ENCODE measurements at places on chromosomes 4 and X. TPM values are rescaled to one million over a fixed set of nuclear protein-coding genes. Genes with fewer than 3 reads are reported as not detected.
A peak's percentile ranks its signal among the peaks of the same experiment; 100 is the strongest.

TREX2 gene
- total RNA-seq: 1.2 TPM

GRCh38 chr4:139301113-139301820 lies at the start of gene NAA15:
TSS of gene NAA15 (plus strand) at chr4:139301505. CDS start at chr4:139301778, 273 bp downstream.
- H3K27me3 ChIP-seq: no peaks in the 10 kb centered on the region
- H3K4me3 ChIP-seq: peak within 1 kb of the TSS; percentile 100
- peaks cover 56% of the 10 kb centered on the region for H3K4me1 ChIP-seq
- peak within 1 kb of the TSS; percentile 98 for H3K27ac ChIP-seq

PPP2R2C gene
- total RNA-seq: not detected

- no peaks in the 10 kb centered on the region for H3K27me3 ChIP-seq
- peak; percentile 33 for DNase-seq
- peaks cover 34% of the 10 kb centered on the region for H3K4me1 ChIP-seq
- peaks cover 4% of the 10 kb centered on the region for H3K36me3 ChIP-seq
- peak overlapping the region; percentile 91 for H3K27ac ChIP-seq
Observed at GRCh38 chr4:83285055-83285407, 433 bp upstream of the COQ2 start.

PCSK1N gene
- 1.9 TPM for total RNA-seq

GRCh38 chr4:78057135-78057599 lies at the start of gene FRAS1:
TSS of gene FRAS1 (plus strand) at chr4:78057323. CDS start at chr4:78058010, 687 bp downstream.
- peaks cover 47% of the 10 kb centered on the region for H3K27me3 ChIP-seq
- no peak within 1 kb of the TSS for H3K27ac ChIP-seq
- H3K4me1 ChIP-seq: peaks cover 21% of the 10 kb centered on the region
- DNase-seq: peak; percentile 13
- no peaks in the 10 kb centered on the region for H3K36me3 ChIP-seq

- no peak overlapping the region for H3K27ac ChIP-seq
- H3K27me3 ChIP-seq: peaks cover 3% of the 10 kb centered on the region
- no peak for DNase-seq
Observed at GRCh38 chr4:119825696-119826095, 197.1 kb upstream of the PDE5A start.

- H3K27ac ChIP-seq: no peak overlapping the region
- no peaks in the 10 kb centered on the region for H3K36me3 ChIP-seq
- no peaks in the 10 kb centered on the region for H3K4me1 ChIP-seq
Observed at GRCh38 chrX:122868631-122869030, 315.4 kb upstream of the GRIA3 start.

TCEAL5 gene
- 0.32 TPM for total RNA-seq

DNA sequence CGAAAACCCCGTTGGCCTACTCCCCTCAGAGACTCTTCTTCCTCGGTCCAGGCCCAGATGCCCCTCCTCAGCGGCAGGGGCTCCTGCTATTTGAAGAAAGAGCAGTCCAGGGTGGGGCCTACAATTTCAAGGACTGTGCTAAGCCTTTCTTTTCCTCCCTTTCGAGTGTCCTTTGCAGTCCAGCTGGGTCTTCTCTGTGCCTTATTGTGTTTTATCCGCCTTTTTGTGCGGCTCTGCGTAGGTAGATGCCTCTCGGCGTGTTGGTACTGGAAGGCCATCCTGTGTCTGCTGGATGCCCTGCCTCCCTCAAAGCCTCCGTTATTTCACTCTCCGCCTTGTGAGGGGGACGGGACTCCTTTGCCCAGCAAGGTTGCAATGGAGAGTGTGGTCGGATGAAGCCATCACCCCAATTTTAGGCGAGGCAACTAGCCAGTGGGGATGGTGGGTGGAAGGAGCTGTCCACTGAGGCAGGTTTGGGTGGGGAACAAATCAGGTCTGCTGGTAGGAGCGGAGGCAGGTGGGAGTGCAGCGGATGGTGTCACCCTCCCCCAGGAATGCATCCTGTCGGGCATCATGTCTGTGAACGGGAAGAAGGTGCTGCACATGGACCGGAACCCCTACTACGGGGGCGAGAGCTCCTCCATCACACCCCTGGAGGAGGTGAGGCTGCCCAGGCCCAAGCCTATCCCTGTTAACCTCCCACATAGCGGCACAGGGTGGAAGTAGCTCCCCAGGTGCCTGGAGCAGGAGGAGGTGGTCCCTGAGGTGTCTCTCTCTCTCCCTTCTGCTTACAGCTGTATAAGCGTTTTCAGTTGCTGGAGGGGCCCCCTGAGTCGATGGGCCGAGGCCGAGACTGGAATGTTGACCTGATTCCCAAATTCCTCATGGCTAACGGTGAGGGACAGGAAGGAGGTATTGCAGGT lies 1.3 kb downstream of the GDI1 start:
- DNase-seq: no peak
- H3K4me1 ChIP-seq: peaks cover 22% of the 10 kb centered on the region
- H3K4me3 ChIP-seq: peak overlapping the region; percentile 84
- H3K27ac ChIP-seq: peak overlapping the region; percentile 66
- no peaks in the 10 kb centered on the region for H3K27me3 ChIP-seq

DNA sequence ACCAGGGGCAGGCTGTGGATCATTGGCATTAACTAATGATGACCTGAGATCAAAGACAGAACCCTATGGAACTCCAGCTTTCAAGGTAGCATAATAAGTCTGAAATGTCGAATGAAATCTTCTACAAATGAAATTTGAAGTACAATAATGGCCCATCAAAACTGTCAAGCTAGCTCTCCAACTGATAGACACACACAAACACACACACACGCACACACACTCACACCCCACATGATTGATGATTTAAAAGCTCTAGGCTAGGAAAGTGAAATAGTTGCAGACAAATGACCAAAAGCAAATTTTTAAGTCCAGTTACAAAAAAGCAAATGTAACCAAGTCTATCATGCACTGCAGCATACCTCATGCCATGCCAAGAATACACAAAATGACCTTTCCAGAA lies 655.7 kb downstream of the C4orf33 start:
- no peak for DNase-seq
- H3K27ac ChIP-seq: no peak overlapping the region
- no peaks in the 10 kb centered on the region for H3K4me1 ChIP-seq
- no peak overlapping the region for H3K4me3 ChIP-seq
- no peaks in the 10 kb centered on the region for H3K36me3 ChIP-seq
- no peaks in the 10 kb centered on the region for H3K27me3 ChIP-seq

GRCh38 chr4:41857226-41857641 lies 78.0 kb upstream of the TMEM33 start:
- no peak overlapping the region for H3K27ac ChIP-seq
- no peaks in the 10 kb centered on the region for H3K36me3 ChIP-seq
- no peaks in the 10 kb centered on the region for H3K4me1 ChIP-seq
- peaks cover 14% of the 10 kb centered on the region for H3K27me3 ChIP-seq
- no peak for DNase-seq
- no peak overlapping the region for H3K4me3 ChIP-seq

- peaks cover 4% of the 10 kb centered on the region for H3K27me3 ChIP-seq
- no peaks in the 10 kb centered on the region for H3K4me1 ChIP-seq
- no peaks in the 10 kb centered on the region for H3K36me3 ChIP-seq
- no peak for DNase-seq
- H3K4me3 ChIP-seq: no peak overlapping the region
- H3K27ac ChIP-seq: no peak overlapping the region
Observed at GRCh38 chrX:151988706-151989299, 14.3 kb upstream of the GABRE start.

ADH7 gene
- not detected for total RNA-seq

FANCB gene
- 16.5 TPM for total RNA-seq

RPL39 gene
- 3,109 TPM for total RNA-seq

DNA sequence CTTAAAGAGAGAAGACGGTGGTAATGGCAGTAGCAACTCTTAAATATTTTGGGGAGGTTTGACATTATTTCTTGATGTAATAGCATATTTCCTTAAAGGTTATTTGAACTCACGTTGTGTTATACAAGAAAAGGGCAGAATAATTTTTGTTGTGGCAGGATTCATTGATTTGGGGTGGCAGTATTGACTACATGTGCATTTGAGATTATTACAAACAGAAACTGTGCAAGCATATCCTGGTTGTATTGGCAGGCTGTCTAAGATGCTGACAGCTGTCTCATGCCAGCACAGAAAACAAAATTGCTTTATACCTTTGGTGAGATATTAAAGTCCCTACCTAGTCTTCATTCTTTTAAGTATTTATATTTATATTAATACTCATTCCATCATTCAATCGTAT lies 300.7 kb upstream of the MAGEC2 start:
- no peaks in the 10 kb centered on the region for H3K4me1 ChIP-seq
- H3K36me3 ChIP-seq: no peaks in the 10 kb centered on the region
- H3K4me3 ChIP-seq: no peak overlapping the region

GRCh38 chr4:51942108-51942832 lies 77.9 kb downstream of the LRRC66 start:
- no peaks in the 10 kb centered on the region for H3K4me1 ChIP-seq
- H3K27ac ChIP-seq: no peak overlapping the region
- H3K36me3 ChIP-seq: no peaks in the 10 kb centered on the region
- DNase-seq: no peak
- H3K27me3 ChIP-seq: peaks cover 7% of the 10 kb centered on the region

GRCh38 chrX:21725496-21725895 lies 32.4 kb downstream of the SMPX start:
- H3K36me3 ChIP-seq: no peaks in the 10 kb centered on the region
- no peak overlapping the region for H3K4me3 ChIP-seq
- DNase-seq: no peak

LDOC1 gene
- total RNA-seq: 6.9 TPM

DNA sequence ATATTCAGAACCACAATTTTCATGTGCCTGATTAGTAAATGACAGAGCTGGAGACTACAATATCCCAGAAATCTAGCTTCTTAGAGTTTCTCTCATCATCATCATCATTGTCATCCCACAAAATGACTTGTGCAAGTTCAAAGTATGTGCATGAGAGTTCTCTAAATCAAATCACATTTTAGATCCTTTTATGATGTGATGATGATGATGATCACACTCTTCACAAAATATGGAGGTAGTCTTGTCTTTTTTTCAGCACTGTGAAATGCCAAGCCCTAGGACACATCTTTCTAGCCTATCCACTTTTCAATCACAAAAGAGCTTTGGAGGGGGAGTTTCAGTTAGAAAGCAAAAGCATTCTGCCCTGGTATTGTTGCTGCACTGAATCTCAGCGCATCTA lies 7.4 kb downstream of the MBNL3 start:
- no peaks in the 10 kb centered on the region for H3K27me3 ChIP-seq
- DNase-seq: no peak
- peak overlapping the region; percentile 75 for H3K4me3 ChIP-seq
- H3K27ac ChIP-seq: peak overlapping the region; percentile 96

- DNase-seq: no peak
- H3K27me3 ChIP-seq: no peaks in the 10 kb centered on the region
- H3K4me3 ChIP-seq: no peak overlapping the region
- no peak overlapping the region for H3K27ac ChIP-seq
Observed at GRCh38 chr4:142044271-142044670, 407.9 kb downstream of the IL15 start.

CFAP99 gene
- not detected for total RNA-seq

DNA sequence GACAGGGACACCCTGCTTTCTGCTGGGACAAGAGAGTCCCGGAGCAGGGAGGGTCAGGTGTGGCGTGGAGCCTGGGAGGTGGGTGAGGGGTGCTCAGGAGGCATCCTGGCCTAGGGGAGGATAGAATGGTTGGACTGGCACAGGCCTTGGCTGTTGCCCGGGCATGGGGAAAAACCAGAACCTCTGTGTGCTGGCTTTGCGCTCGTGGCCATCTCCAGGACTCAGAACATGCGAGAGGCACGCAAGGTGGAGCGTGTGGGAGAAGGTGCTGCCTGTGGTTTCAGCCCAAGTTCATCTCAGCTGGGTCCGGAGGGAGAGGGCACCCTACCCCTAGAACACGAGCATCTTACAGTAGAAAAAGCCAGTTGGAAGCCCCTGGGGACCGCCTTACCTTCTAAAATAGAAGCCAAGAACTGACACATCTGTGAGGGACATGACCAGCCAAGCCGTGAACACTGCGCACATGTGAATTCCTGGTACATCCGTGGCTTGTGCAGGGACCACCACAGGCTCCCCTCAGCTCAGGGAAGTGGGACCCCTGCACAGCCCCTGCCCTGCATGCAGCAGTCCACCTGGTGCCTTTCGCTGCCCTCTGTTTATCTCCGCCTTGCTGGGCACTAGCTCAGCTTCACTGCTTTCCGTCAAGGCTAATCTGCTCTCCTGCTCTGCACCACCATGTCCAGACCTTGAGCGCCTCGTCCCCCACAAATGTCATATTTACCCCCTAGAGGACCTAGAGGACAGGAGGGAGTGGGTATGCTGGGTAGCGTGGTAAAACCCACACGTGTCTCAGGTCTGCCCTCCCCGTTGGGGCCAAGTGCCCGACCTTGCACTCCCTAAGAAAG lies 13.5 kb downstream of the MSANTD1 start:
- no peaks in the 10 kb centered on the region for H3K27me3 ChIP-seq
- H3K4me1 ChIP-seq: no peaks in the 10 kb centered on the region
- H3K27ac ChIP-seq: no peak overlapping the region
- no peak overlapping the region for H3K4me3 ChIP-seq
- H3K36me3 ChIP-seq: no peaks in the 10 kb centered on the region

DNA sequence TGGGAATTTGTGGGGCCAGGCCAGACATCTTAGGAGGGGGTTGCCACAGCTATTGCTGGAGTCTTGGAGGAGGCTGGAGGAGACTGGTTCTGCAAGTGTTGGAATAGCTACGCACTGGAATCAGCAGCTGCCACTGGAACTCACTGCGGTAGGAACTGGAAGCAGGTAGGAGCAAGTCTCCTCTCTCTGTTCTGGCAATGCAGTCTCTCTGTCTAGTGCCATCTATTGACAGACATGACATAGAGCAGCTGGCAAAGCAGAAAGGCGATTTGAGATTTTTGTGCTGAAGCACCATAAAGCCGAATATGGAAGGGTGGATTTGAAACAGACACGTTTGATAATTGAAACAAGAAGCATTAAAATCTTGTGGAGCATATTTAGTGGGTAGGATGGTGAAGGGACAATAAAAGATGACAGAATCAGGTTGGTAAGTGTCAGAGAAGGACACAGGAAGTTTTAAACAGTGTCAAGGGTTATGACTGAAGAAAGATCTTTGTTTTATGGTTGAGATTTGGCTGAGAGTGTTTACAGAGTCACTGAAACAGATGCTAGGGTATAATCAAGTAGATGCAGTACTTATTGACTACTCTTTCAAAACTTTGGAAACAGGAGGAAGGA lies 23.5 kb upstream of the SYNPO2 start:
- H3K36me3 ChIP-seq: no peaks in the 10 kb centered on the region
- H3K4me1 ChIP-seq: no peaks in the 10 kb centered on the region
- no peaks in the 10 kb centered on the region for H3K27me3 ChIP-seq
- H3K4me3 ChIP-seq: no peak overlapping the region
- H3K27ac ChIP-seq: no peak overlapping the region
- DNase-seq: peak; percentile 29

DNA sequence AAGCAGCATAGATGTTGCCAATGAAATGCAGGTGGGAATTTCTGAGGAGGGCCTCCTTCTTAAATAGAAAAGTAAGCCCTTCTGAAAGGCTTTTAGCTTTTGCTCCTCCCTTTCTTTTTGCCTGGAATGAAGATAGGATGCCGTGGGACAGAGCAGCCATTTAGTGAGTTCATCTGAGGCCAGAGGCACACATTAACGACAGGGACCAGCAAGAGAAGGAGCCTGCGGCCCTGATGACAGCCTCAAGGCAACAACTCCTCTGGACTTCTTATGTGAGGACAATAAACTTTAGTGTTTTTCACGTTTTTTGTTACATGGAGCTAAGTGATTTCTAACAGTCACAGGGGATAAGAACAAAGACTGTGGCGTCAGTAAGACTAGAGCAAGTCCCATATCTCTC lies 1.1 kb upstream of the BDH2 start:
- peaks cover 26% of the 10 kb centered on the region for H3K4me1 ChIP-seq
- no peaks in the 10 kb centered on the region for H3K36me3 ChIP-seq
- H3K27me3 ChIP-seq: no peaks in the 10 kb centered on the region
- no peak for DNase-seq
- no peak overlapping the region for H3K4me3 ChIP-seq
- no peak overlapping the region for H3K27ac ChIP-seq
